ENCODE measurements at places on chromosomes 12 and 14.

DNA sequence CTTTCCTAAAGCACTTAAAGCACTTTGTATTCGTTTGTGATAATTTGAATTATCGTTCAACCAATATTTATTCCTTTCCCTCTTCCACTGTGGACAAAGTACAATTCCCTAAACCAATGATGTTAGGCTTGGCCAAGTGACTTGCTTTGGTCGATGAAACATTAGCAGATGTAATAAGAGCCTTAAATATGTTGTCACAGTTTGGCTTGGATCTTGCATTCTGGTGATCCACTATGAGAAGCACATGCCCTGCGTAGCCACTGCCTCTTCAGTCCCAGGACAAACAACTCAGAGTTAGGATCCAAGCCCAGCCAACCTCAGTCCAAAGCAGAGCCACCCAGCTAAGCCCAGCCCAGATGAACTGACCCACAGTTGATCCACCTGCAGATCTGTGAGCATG, 8.4 kb upstream of the C12orf75 start:
- no peak for DNase-seq

GRCh38 chr12:86230516-86231146, 25.6 kb downstream of the MGAT4C start:
- no peak for DNase-seq

DNA sequence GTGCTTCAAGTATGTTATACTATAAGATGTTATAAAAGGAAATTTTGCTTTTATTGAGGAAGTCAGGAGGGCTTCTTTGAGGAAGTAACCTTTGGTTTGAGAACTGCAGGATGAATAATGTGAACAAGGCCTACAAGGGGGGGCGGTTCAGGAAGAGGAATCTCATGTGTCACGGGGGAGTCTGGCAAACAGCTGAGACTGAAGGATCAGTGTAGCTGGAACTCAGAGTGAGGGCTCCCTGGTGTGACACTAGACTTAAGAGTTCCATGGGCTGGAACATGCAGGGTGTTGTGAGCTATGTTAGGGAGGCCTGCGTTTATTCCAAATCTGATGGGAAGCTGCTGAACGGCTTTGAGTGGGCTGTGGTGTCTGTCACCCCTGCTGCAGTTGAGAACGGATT, 62.3 kb downstream of the UNC79 start:
- DNase-seq: no peak

- DNase-seq: no peak
Observed at GRCh38 chr12:88947486-88948043, 367.3 kb upstream of the KITLG start.

DNA sequence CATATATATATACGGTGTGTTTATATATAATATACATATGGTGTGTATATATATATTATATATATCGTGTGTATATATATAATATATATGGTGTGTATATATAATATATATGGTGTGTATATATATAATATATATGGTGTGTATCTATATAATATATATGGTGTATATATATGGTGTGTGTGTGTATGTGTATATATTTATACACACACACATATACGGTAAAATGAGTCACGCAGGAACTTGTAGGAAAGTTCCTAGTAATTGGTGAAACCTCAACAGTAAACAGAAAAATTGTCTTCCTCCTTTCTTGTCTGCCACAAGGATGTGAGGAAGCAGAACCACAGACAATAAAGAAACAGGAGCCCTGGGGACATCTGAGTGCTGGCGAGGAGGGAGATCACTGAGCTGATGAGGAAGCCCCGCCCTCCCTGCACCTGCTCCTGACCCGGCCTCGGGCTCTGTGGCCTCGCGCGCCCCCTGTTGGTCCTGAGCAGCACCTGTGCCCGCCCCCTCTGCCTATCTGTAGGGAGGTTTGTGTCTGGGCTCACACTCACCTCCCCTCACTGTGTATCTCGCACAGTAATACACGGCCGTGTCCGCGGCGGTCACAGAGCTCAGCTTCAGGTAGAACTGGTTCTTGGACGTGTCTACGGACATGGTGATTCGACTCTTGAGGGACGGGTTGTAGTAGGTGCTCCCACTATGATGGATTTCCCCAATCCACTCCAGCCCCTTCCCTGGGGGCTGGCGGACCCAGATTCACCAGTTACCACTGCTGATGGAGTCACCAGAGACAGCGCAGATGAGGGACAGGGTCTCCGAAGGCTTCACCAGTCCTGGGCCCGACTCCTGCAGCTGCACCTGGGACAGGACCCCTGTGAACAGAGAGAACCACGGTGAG, 1079.4 kb downstream of the TMEM121 start:
- DNase-seq: no peak

GRCh38 chr12:7557227-7557626, 53.6 kb upstream of the CD163 start:
- no peak for DNase-seq

DNA sequence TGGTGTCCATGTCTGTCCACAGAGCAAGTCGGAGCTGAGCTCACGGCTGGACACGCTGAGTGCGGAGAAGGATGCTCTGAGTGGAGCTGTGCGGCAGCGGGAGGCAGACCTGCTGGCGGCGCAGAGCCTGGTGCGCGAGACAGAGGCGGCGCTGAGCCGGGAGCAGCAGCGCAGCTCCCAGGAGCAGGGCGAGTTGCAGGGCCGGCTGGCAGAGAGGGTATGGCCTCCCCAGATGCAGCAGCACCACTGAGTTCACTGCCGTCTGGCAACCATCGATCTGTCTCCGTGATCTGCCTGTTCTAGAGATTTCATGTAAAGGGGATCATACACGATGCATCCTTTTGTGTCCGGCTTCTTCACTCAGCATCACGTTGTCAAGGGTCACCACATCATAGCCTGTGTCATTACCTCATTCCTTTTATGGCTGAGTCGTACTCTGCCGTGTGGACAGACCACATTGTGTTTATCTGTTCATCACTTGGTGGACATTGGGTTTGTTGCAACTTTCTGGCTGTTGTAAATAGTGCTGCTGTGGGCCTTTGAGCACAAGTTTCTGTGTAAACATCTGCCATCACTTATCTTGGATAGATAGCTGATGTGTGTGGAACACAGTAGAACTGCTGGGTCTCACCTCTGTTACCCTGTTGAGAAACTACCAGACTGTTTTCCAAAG, 21.9 kb downstream of the HIP1R start:
- no peak for DNase-seq

DNA sequence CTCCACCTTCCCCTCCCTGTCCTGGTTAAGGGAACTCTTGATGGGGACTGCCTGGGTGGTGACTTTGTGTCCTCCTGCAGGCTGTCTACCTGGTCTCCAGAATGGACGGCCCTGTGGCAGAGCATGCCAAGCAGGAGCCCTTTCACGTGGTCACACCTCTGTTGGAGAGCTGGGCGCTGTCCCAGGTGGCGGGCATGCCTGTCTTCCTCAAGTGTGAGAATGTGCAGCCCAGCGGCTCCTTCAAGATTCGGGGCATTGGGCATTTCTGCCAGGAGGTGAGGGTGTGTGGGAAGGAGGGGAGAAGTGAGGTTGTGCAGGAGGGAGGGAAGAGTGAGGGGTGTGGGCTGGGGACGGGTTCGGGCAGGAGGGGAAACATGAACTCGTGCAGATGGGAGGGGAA, 5.7 kb downstream of the SDSL start:
- no peak for DNase-seq

DNA sequence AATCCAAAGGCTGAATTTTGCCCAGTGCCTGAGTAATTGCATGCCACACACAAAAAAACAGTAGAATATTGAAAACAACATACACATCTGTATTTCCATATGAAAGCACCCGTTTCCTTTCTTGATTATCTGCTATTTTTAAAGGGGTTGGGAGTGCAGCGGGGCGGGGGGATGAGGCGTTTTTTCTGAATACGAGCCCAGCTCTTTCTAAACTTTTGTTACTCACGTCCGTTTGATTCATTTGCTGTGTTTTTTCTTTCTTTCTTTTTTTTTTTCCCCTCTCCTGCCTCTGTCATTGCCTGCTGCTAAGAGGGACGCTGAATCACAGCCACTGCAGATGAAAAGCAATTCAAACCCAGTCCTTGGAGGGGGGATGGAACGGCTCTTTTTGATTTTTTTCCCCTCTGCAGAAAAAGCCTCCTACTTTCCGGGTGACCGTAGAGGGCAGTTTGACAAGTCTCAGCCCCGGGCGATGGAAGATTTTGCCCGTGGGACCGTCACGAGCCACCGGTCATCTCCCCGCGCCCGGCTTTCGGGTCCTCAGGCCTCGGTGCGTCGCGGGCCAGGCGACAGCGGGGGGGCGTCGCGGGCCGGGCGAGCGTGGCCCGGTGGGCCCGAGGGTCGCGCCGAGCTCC, 572 bp upstream of the RASSF8 start:
- DNase-seq: no peak

DNA sequence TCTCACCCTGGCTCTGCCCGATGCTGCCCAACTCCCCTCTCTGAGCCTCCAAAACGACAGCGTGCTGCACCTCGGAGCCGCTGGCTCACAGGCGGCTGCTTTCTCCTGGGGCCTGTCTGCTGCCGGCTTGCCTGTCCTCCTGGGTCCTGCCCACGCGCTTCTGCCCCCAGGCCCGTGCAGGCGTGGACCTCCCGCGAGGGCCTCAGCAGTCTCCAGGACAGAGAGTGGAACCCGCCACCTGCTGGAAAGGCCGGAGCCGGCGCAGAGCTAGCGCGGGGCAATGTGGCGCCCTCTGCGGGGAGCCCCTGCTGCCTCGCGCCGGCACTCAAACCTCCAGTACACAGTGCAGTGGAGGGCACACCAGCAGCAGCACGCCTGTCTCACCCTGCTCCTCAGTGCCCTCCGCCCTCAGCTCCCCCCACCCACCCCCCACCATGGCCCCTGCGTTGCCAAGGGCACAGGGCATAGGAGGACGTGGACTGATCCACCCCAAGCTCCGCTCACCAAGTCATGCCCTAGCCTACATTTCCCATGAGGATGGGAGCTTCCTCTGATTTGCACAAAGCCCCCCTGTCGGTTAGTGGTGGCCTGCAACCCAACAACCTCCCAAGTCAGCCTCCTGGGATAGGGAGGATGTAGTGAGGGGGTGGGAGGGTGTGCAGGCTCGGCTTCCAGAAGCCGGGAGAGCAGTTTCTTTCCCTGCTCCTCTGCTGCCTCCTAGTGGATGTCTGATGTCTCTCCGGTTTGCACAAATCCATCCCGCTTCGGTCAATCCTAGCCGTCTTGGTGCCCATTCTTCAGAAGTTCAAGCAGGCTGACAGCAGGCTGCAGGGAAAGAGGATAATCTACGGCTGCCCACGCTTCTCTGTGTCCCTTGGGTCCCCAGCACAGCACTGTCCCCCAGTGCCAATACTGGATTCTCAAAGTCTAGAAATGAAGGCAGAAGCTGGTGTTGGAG, 25.2 kb downstream of the KRT8 start:
- DNase-seq: peak; percentile 86

DNA sequence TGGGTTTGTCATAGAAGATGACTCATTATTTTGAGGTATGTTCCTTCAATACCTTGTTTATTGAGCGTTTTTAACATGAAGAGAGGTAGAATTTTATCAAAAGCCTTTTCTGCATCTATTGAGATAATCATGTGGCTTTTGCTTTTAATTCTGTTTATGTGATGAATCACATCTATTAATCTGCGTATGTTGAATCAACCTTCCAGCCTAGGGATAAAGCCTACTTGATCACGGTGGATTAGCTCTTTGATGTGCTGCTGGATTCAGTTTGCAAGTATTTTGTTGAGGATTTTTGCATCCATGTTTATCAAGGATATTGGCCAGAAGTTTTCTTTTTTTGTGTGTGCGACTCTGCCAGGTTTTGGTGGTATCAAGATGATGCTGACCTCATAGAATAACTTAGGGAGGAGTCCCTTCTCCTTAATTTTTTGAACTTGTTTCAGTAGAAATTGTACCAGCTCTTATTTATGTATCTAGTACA, 602.6 kb downstream of the SNAPC1 start:
- DNase-seq: no peak

GRCh38 chr14:44613061-44613712, 106.1 kb upstream of the FSCB start:
- no peak for DNase-seq

GRCh38 chr12:6461401-6462233, 8.9 kb downstream of the VAMP1 start:
- DNase-seq: no peak

DNA sequence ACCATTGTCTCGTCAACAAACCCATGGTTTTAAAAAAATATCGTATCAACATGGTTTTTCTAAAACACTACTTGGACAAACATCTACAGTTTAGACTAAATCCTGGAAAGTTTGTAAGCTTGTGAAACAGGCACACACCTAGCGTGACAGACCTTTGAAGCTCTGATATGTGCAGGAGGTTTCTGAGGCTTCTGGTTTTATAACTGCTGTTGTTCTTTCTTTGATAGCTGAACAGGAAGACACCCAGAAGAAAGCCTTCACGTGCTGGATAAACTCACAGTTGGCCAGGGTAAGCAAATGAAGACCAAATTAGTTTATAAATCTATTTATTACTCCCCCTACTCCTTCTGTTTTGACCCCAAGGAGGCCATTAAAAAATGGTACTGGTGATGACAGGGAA, 87.6 kb downstream of the SYNE2 start:
- DNase-seq: no peak

- no peak for DNase-seq
Observed at GRCh38 chr14:73743431-73743931, 29.3 kb upstream of the PNMA1 start.

DNA sequence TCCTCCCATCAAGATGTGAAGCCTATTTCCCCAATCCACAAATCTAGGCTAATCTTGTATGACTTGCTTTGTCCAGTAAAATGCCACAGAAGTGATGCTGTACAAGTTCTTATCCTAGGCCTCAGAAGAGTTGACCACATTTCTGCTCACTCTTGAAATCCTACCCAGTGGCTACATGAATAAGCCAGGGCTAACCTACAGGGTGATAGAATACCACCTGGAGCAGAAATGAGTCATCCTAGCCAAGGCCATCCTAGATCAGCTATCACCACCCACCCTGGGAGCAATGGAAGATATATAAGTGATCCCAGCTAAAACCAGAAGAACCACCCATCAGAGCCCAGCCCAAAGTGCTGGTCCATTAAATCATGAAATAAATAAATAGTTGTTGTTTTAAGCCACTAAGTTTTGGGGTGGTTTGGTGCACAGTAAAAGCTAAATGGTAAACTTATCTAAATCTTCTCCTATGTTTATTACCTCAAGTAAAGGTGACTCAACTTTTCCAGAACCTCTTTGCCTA, 105.1 kb downstream of the RPS29 start:
- no peak for DNase-seq
